ENCODE measurements at places on chromosomes 12 and 14.

DNA sequence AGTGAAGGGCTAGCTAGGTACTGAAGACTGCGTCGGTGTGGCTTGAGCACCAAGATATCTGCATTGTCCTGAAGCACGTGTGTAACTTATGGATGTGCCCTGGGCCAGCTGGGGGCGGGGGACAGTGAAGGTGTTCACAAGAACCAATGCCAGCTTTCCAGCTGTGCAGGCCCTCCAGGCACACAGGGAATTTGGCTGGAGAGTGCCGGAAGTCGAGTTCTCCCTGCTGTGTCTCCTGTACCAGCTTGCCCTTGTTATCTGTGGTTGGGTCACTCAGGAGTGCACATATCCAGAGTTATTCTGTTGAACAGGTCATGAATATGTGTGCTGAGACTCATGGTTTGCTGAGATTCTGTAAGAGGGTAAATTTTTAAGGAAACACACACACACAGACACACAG is 75.9 kb upstream of the CRY1 start:
- no peak for DNase-seq

DNA sequence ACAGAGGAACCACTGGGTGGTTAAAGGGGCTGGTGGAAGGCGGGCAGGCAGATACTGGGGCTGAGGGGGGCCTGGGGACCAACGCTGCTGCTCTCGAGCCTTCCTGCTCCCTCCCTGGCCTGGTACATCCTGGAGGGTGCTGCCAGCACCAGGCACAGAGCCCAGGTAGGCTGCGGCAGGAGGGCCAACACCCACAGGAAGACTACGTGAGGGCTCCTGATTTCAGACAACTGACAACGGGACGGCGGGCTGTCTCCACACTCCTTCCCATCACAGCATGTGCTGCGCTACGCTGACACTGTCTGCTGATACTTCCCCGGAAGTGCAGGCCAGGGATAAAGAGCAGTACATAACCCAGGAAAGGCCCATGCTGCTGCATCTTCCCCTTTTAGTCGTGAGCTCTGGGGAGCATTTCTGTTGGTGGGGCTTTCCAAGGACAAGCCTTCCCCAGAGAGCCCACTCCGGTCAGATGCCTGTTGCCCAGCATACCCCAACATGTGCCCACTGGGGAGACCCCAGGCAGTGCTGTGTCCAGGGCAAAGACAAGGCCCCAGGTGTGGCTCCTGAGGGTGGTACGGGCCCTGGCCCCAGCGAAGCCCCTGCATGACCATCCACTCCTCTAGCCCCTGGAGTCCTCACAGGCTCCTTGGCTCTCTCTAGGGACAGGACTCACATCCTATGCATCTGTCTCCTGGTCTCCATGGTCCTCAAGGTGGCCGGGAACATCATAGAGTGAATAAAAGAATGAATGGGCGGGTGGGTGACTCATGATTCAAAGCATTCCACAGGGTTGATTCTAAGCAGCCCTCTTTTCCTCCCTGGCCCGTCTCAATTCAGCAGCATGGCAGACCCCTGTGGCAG is 38.0 kb downstream of the CHGA start:
- DNase-seq: peak; percentile 63

- no peak for DNase-seq
Measured at GRCh38 chr12:66898700-66899469, 220.0 kb upstream of the GRIP1 start.

DNA sequence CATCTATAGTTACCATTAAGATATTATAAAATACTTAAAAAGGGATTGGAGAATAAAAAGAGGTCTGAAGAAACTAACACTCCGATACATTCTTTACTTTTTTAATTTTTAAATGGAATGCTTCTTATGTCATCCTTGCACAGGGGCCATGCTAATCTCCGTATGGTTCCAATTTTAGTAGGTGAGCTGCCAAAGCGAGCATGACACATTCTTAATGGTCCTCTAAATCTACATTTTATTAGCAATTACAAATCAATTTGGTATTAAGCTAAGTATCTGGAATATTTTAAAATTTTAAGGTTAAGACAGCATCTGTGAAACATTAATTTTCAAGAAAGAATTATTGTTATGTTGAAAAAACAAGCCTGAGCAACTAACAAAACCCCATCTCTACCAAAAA is 6.2 kb upstream of the ARID4A start:
- DNase-seq: no peak

DNA sequence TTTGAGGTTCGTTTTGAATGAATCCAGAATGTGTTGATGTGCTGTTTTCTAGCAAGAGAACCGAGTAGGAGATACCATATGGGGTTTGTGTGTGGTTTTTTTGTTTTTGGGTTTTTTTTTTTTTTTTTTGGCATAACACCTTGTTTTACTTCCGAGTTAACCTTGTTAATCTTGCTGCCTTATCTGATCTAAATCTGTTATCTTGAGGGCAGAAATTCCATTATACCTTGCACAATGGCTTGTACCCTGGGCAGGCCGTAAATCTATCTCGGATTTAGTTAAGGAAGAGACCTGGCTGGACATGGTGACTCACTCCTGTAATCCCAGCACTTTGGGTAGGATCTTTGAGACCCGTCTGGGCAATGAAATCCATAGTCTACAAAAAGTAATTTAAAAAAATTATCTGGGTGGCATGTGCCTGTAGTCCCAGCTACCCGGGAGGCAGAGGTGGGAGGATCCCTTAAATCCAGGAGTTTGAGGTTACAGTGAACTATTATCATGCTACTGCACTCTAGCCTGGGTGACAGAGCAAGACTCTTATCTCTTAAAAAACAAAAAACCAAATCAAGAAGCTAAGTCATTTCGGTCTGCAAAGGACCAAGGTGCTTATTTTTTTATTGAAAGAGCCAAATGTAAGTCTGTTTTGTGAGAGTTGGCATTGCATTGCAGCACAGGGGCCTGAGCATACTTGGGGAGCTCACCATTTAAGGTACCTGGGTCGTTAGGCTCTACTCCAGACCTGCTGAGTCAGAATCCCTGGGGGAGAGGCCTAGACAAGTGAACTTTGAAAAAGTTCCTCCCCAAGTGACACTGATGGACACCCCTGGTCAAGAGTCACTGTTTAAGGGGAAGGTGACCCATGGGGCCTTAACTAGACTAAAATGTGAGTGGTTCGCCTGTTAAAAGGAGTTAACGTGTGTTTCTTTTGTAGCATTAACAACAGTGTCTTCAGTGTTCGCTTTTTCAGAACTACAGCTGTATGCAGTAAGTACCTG is 6.7 kb downstream of the DLST start:
- DNase-seq: no peak

- no peak for DNase-seq
Measured at GRCh38 chr12:49293056-49293956, 1.6 kb upstream of the PRPH start.

DNA sequence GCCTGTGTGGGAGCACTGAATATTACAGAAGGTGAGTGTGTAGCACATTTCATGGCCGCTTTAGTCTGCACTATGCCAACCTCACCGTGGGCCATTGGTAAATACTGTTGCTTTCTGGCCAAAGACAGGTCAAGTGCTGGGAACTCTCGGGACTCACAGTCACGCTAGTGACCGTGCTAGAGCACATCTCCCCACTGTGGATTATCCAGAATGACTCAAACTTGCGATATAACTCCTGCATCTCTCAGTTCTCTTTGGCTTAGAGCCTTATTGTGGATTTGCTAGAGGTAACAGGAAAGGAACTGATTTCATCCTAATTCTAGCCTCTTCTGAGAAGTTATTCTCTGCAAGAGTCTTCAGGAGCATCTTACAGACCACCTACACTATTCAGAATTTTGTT is 86.5 kb downstream of the DAD1 start:
- no peak for DNase-seq

- peak; percentile 23 for DNase-seq
Measured at GRCh38 chr12:87274594-87275245, 754.5 kb downstream of the C12orf50 start.

DNA sequence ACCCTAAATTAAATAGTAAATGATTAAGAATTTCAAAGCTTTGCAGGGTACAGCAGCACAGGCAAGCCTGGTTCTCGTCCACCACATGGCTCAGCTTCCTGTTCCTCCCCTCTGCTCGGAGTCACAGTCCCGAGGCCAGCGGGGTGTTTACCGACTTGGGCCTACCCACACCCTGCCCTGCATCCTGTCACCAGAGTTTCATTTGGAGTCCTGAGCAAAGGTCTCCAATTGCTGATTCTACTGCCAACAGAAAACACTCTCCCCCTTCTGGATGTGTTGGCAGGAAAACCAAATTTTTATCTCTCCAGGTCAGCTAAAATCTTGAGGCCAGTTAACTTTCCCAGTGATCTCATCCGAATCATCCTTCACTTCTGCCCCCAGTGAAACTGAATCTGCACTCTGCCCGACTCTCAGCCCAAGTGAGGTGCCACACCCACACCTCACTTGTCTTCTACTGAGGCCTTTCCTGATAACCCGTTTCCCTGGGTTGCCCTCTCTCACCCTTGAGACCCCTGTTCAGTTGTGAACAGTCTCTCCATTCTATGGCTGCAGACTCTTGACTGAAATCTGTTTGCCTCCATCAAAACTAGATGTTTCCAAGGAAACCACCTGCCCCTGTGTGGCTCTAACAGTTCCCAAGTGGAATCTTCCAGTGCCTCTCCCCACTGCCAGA is 71.2 kb downstream of the VCPKMT start:
- DNase-seq: peak; percentile 72

DNA sequence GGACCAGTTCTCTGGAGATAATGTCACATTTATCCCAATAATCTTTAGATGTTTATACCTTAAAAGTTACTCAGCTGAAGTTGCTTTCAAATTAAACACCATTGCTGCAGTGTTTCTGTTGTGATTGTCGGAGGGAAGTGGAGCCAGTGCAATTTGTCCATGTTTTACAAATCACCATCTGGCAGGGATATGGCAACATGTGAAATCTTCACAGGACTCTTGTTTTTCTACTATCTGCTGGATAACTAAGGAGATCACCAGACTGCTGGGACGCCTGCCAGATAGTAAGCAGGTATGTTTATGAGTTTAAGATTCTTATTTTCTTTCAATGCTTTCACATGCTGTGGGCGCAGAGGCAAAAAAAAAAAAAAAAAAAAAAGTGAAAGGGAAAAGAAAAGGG is 100.3 kb upstream of the SOX5 start:
- no peak for DNase-seq

- DNase-seq: no peak
Measured at GRCh38 chr12:62803756-62804155, 131.2 kb downstream of the PPM1H start.

GRCh38 chr12:110005319-110005973 is 6.2 kb downstream of the ANKRD13A start:
- DNase-seq: no peak

DNA sequence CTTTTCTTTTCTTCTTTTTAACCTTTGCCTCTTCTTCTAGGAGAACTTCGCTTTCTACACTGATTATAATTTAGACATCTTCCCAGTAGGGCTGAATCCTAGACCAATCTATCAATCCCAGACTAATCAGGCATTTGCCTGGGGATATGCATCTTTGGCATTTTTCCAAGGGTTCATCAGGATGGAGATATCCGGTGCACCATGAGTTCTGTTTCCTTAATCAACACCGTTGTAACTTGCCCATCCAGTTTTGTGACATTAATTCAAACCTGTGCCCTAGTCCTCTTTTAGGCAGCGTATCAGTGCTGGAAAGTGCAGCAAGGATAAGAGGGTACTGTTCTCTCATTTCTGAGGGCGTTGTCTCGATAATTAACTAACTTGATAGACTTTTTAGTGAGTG is 617 bp upstream of the MGP start:
- DNase-seq: no peak

DNA sequence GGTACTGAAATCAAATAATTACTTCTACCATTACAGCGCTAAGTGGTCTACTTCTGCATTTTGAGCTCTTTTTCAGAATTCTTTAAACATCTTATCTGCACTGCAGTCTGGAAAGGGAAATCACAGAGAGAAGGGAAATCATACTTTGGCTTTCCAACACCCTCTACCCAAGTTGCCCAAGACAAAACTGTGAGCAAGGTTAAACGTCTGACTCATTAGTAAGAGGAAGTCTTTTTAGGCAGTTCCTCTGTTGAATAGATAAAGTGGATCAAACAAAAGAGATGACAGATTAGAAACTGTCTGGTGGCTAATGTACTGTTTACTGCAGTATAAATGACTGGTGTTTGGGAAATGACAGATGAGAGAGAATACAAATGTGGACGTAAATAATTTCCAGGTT is 858.1 kb downstream of the NRXN3 start:
- DNase-seq: no peak

GRCh38 chr14:77843651-77844050 is 43.7 kb downstream of the ADCK1 start:
- DNase-seq: no peak

DNA sequence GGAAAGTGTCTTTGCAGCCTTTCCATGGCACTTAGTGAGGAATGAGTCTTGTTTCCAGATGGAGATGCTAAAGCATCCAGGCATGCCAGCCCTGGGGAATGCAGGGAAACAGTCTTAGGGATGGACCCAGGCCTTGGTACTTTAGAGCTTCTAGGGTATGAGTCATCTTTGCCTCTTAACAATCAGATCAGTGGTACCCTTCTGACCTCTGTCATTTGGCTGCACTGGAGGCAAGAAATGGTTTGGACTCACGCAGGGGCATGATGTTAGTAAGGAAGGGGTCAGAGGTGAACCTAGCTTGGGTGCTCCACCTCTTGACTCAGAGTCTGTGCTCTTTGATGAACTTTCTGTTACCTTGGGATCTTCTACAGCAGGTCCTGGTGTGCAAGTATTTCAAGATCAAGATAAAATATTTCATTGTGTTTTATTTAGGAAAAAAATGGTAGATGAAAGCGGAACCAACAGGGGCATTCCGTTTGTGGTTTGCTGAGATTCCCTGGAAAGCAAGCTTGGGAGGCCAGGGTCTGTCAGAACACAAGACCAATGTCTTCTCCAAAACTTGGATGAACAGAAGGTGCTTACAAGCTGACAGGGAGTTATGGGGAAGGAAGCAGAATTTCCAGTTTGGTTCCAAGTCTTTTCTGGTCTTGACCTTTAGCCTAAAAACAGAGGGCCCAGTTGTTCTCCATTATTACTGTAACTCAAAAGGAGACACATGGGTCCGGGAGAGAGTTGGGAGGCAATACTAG is 216.2 kb downstream of the ZFP36L1 start:
- DNase-seq: peak; percentile 67

DNA sequence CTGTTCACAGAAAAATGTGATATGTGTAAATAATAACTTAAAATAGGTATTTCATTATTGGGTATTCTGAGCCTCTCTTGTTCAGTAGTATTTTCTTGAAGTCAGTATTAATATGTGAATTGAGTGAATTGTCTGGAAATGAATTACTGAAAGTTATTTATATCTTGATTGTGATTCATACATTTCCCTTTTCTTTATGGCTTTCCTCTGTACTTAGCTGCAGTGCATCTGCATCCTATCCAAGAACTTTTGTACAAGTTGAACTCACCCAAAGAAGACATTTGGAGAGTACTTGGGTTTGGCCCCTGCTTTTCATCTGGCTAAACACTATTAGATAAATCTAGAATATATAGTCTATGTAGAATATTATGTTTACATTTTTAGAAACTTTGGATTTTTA is 326.0 kb downstream of the RAD51B start:
- peak; percentile 38 for DNase-seq

- DNase-seq: no peak
Measured at GRCh38 chr12:31588976-31589375, 2.0 kb downstream of the DENND5B start.

GRCh38 chr12:86601550-86602308 is 345.5 kb upstream of the MGAT4C start:
- DNase-seq: no peak

Measured in fibroblast of skin of scalp (primary cell).